ENCODE measurements at places on chromosomes 16 and 17.

- DNase-seq: peak; percentile 33
Observed at GRCh38 chr17:63516910-63517824, 6.0 kb upstream of the KCNH6 start.

DNA sequence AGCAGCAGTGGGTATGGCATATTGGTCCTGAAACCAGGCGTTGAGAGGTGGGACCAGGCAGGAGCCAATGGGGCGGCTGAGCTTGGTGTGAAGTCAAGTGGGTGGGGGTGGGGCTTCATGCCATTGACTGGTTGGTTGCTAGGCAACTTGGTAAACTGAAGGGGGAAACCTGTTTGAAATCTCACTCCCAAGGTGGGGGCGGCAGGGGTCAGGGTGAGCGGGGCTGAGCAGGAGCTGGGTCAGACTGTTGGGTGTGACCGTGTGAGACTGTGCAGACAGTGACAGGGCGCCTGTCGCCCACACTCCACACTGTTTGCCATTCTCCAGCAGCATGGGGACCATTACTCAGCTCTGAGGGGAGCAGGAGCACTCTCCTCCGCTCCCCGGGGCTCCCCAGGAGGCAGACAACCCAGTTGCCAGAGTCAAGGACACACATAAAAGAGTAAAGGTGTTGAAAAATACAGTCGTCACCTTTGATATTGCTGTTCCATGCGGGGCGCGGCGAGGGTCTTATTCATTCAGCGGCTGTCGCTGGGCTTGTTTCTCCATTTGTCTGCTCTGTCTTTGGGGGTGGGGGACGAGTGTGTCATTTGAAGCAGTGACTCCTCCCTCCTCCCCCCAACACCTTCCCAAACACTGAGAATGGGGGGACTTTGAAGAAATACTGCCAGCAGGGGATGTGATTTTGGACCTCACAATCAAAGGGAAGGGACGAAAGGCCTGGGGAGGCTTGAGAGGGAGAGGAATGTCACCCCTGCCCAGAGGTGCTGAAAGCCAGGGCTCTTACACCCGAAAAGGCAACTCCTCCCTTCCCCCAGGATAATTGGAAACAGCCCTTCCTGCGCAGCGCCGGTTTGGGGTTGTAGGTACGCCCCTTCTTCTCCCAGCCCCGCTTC lies 1.2 kb upstream of the EFNB3 start:
- DNase-seq: peak; percentile 52

DNA sequence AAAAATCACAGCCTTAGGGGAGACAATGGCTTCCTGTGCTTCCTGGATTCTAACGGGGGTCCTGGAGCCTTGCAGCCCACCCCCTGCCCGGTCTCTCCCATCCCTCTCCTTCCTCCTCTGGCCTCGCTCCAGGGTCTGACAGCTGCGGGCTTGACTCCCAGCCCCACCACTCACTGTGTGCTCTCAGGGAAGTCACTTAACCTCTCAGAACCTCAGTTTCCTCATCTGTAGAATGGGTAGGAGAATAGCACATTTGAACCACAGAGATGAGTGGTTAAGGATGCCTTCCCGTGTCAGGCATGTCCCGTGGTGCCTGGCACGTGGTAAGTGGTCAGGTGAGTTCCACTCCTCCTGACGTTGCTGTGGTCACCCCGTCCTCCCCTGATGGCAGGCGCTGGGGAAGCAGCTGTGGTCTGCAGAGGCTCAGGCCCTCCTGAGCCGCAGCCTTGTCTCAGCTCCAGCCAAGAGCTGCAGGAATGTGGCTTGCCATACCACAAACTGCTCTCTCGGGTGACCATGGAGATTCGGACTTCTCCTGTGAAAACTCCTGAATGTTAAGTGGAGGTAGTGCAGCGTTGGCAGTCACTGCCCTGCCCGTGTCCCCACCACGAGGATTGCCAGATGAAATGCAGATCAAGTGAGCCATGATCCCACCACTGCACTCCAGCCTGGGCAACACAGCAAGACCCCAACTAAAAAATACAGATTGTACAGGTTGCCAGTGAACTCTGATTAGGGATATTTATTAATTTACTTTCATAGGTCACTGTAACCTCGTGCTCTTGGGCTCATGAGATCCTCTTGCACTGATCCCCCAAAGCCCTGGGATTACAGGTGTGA lies 85.7 kb downstream of the NT5M start:
- DNase-seq: no peak

DNA sequence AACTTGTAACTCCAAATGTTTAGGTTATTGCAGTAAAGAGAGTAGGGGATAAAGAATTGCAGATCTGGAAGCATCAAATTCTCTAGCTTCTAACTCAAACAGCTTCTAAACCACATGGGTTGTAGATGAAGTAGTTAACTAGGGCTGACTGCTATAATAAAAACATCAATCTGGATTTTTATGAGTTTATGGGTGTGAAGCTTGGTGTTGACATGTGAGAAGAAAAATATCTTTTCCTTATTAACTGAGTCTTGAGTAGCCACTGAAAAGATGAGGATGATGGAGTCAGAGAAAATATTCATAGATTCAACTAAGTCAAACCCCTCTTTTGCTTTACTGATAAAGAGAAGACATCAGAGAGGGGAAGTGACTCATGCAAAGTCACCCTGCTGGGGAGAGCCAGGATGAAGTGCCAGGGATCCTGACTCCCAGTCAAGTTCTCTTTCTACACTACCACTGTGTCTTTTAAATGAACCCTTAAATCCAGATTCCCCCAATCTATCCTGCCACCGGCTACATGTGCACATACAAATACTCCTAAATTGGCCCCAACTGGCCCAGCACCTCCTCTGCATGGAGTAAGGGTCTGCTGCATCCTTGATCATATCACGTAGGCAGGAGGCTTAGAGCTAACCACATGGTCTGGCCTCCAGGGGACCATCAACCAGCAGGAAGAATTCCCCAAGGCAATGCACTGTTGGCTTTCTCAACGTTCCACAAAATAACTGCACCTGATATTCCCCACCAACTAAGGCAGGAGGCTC lies 264.0 kb upstream of the CCL2 start:
- DNase-seq: no peak

DNA sequence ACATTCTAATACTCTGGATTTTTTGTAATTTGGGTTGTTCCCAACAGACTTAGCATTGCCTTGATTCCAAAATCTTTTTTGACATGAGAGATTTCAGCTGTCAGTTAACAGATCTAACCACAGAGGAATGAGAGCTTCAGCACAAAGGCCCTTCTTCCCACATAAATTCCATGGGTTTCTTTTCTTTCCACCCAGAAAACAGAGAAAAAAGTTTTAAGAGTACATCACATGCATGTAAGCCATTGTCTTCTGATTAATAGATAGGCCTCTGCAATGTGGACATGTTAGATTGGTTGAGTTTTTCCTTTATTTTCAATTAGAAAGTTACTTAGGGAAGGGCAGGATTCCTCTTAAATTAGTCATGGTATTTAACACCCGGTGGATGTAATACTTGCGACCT lies 939 bp downstream of the MYH8 start:
- DNase-seq: no peak

GRCh38 chr17:17545031-17545820 lies 46.3 kb downstream of the PEMT start:
- DNase-seq: peak; percentile 29

DNA sequence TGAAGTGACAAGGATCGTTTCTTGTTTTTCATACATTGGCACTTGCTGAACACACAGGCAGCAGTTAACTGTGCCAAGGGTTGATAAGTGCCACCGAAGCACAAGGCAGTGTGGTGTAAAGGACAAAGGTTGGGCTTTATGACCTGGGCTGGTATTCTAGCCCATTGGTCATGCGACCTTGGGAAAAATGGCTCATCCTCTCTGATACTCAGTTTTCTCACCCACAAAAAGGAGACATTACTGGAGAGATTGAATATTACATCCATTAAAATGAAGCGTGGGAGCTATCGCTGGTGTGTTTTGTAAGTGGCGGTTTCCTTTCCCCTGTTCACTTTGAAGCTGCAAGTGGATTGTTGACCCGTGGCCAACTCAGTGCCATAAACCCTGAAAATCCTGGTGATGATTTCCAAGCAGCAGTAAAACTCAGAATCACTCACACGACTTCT lies 216.9 kb downstream of the HAPSTR1 start:
- DNase-seq: no peak

- no peak for DNase-seq
Observed at GRCh38 chr17:11768106-11768505, 169.8 kb downstream of the DNAH9 start.

- DNase-seq: no peak
Observed at GRCh38 chr17:64099543-64099942, 30.4 kb downstream of the ERN1 start.

DNA sequence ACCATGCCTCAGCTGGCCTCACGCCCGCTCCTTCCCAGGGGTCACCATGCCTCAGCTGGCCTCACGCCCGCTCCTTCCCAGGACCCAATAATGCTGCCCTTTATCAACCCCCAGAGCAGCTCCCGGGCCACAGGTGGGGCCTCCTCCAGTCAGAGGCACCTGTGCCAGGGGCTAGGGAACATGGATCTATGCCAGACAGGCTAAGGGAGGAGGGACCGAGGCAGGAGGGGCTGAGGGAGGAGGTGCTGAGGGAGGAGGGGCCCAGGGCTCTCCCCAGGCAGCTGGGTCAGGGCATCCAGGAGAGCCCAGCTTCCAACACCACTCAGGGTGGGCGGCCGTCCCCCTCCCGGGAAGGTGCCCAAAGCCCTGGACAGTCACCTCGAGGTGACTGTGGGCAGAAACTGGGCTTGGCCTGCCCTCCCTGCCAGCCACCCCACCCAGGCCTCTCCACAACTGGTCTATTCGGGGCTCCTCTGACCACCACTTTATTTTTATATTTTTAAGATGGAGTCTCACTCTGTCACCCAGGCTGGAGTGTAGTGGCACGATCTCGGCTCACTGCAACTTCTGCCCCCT lies 19.4 kb downstream of the UTS2R start:
- no peak for DNase-seq

DNA sequence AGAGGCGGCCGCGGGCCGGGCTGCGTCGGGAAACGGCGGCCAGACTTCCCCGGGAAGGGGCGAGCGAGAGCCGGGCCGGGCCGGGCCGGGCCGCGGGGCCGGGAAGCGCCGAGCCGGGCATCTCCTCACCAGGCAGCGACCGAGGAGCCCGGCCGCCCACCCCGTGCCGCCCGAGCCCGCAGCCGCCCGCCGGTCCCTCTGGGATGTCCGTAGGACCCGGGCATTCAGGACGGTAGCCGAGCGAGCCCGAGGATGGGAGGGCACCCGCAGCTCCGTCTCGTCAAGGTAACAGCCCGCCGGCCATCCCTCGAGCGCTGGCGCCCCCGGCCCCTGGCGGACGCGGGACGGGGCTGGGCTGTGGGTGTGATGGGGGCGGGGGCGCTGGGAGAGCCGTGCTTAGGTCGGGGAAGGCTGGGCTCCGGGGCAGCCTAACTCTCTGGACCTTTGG lies at the start of gene CRHR1:
CRHR1 (plus strand) TSS at position 28 of the 448 bp plus-strand sequence; CDS start at position 253, 225 bp downstream.
- DNase-seq: no peak

DNA sequence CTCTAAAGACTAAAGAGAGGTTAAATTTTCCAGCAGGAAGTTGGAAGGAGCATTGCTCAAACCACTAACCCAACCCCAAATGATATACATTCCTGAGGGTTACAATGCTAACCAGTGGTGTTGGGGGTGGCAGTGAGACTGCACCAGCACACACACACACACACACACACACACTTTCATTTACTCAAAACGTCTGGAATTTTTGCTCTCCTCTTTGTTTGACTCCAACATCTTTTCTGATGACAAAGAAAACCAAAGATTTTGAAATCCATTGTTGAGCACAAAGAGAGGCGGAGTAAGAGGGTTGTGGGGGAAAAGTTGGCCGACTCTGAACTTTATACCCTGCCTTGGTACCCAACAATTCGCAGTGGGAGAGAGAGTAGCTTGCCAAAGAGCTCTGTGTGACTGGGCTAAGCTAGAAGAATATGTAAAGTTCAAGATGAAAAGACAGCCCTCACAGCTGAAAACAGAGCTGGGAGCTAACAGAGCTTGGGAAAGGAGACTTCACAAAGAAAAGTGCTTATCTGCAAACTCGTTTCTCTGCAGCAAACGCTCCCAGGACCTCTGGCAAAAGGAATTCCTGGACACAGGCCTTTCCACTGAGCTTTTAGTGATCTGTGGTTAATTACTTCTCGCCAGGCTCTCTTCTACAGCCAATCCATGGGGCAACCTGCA lies 426.0 kb upstream of the CDH11 start:
- peak; percentile 92 for DNase-seq

- no peak for DNase-seq
Observed at GRCh38 chr16:47499700-47500264, 38.7 kb downstream of the PHKB start.

GRCh38 chr17:49362723-49363117 lies 670 bp upstream of the ZNF652 start:
- DNase-seq: no peak

DNA sequence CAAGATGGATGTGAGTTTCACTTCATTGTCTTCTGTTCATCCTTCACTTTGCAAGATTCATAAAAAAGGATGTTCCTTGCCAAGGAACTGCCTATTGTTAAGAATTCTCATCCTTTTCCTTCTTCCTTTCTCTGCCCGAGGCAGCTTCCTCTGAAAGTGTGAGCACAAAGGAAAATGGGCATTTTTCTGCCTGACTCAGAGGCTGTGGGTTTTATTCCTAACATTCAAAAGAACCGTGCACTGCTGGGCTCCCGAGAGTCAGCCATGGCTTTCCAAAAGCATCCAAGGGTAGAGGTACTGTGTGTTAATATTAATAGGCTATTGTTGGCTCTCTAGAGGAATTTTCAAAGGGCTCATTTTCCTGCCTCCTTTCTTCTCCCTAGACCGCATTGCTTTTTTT lies 289.4 kb downstream of the ABCC12 start:
- no peak for DNase-seq

GRCh38 chr16:81026429-81026828 lies 9.2 kb upstream of the ATMIN start:
- DNase-seq: no peak

GRCh38 chr17:59219992-59220327 lies 351 bp upstream of the GDPD1 start:
- DNase-seq: no peak

DNA sequence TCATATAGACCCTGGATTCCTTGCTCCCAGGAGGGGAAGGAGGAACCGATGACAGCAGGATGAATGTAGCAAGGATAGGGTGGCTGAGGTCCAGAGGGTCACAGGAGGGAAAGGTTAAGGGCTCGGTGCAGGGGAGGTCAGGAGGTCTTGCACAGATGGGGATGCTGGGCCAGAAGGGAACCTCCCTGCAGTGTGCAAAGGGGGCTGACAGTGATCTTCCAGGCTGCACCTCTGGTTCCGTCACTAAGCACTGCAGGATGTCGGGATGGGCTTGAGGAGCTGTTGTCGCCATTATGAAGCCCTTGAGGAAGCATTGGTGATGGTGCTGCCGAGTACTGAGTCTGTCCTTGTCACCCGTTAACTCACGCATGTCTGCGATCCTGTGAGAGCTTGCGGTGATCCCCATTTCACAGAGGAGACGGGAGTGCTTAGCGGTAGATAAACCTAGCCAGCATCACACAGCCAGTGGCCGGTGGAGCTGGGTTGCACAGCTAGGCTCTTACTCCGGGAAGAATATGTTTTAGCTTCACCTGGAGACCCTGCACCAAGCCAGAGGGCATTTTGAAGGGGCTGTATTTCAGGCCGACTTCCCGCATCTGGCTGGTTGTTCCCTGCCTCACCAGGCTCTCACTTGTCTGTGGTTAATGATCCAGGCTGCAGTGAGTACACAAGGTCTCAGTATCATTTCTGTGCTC lies 120.4 kb downstream of the SNX29 start:
- DNase-seq: no peak

All from fibroblast of villous mesenchyme (primary cell).